ENCODE measurements at places on chromosomes 2 and 18.

- DNase-seq = no peak
These were observed 847 bp downstream of the SERPINE2 start for GRCh38 chr2:224038049-224038829.

GRCh38 chr2:177052471-177052870 is 160.1 kb upstream of the HNRNPA3 start:
- no peak for DNase-seq

GRCh38 chr2:69709290-69709689 is 32.6 kb upstream of the ANXA4 start:
- no peak for DNase-seq

DNA sequence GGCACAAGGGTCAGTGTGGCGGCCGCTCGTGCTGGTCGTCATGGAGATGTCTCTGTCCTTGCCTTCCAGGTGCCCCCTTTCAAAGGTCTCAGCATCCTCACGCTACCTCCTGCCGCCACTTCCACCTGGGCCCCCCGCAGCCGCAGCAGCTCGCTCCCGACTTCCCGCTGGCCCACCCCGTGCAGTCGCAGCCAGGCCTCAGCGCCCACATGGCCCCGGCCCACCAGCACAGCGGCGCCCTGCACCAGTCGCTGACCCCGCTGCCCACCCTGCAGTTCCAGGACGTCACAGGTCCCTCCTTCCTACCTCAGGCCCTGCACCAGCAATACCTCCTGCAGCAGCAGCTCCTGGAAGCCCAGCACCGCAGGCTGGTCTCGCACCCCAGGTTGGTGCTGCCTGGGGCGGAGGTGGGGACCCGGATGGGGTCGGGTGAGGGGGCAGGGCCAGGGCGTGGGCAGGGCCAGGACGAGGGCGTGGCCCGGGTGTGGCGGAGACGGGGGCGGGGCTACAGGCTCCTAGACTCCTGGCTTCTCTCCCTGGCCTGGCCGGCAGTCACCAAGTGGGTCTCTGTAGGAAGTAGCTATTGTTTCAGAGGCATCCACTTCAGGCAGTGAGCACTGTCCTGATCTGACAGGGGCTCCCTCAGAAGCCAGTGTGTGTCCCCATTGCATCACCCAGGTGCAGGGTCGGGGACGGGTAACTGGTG is 223.7 kb downstream of the LOXHD1 start:
- DNase-seq = no peak

GRCh38 chr18:74316257-74317170 is 875 bp downstream of the C18orf63 start:
- DNase-seq = no peak

DNA sequence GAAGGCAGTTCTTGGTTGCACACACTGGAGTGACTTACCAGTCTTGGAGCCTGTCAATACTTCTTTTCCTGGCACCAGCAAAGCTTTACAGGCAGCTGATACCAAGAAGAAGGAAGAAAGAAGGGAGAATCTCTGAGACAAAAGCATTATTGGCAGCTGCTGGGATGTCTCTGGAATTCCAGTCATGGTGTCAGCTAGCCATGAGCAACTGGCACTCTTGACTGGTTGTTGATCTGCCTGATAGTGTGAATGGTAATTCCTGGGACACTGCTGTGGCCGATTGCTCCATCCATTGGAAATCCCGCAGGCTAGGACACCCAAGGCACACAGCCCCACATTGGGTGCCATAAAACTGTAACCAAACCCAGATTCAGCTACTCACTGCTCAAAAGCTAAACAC is 17.8 kb upstream of the SPAG16 start:
- DNase-seq = no peak

DNA sequence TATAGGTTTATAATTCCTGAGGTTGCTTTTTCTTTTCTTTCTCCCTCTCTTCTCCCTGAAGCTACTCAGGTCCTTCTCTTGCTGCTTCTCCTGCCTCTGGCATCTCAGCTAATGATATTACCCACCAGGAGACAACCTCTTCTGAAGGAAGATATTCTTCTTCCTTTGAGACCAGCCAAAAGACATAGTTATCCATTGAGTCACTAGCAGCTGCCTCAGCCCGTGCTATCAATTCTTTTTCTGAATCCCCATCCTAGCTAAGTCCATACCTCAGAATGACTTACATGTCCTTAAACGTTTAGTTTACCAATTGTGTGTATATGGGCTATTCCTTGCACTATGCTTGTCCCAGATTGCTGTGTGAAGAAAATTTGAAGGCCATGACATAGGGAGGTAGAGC is 25.0 kb upstream of the RNF103 start:
- DNase-seq = no peak

- no peak for DNase-seq
These were observed 8.8 kb upstream of the MARCHF7 start for GRCh38 chr2:159703491-159703890.

- DNase-seq = no peak
These were observed 249.2 kb downstream of the TXNL1 start for GRCh38 chr18:56389190-56389589.

- DNase-seq = no peak
These were observed 92.3 kb upstream of the CTDP1 start for GRCh38 chr18:79587226-79587741.

- DNase-seq = no peak
These were observed 242.0 kb upstream of the STON1 start for GRCh38 chr2:48287976-48288375.

- no peak for DNase-seq
These were observed 7.8 kb upstream of the CCDC141 start for GRCh38 chr2:179057737-179058136.

DNA sequence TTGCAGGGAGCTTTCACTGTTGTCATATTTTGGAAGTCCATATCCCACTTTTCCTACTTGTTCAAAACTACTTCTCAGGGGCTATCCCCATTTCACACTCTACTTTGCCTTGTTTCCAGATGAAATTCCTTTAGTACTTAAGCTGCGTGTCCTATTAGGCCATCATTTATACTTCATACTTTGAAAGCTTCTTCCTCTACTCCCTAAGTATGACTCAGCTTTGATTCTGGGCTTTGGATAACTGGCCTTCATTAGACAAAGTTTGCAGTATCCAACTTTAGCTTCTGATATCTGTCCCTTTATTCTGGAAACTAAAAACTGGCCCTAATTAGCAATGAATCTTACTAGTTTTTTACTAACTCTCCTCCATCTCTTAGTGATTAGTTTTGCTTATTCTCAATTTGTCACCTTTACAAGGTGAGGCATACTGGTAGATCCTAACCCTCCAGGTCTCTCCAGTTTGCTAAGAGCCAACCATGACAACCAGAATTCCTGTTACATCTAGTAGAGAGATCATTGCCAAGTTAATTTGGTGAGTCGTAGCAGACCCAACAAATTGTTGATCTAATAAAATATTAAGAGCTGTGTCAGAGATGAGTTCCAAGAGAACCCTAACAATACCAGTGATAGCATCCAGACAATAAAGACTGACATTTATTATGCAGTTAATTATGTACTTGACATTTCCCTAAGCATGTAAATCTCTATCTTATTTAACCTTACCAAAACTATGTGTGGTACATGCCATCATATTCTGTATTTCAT is 31.2 kb upstream of the ITGAV start:
- no peak for DNase-seq

- no peak for DNase-seq
These were observed 633.9 kb upstream of the LRRTM1 start for GRCh38 chr2:80938463-80938862.

DNA sequence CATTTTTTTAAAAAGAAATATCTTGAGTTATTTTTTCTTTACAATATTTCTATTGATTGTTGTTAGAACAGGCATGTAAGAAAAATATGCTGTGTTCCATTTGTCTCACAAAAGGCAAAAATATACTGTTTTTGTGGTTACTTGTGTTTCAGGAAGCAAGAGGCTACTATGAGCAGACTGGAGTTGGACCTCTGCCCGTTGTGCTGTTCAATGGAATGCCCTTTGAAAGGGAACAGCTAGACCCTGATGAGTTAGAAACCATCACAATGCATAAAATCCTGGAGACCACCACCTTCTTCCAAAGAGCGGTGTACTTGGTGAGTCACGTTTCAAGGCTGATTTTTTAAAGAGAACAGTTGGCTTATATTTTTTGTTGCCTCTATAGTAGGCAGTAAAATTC is 54.7 kb downstream of the UGGT1 start:
- DNase-seq = no peak

- no peak for DNase-seq
These were observed 99.6 kb upstream of the CSRNP3 start for GRCh38 chr2:165369898-165370296.

GRCh38 chr2:95539290-95539689 is 52.5 kb upstream of the TRIM43 start:
- no peak for DNase-seq

GRCh38 chr18:3422905-3423304 is 27.1 kb upstream of the TGIF1 start:
- DNase-seq = no peak

DNA sequence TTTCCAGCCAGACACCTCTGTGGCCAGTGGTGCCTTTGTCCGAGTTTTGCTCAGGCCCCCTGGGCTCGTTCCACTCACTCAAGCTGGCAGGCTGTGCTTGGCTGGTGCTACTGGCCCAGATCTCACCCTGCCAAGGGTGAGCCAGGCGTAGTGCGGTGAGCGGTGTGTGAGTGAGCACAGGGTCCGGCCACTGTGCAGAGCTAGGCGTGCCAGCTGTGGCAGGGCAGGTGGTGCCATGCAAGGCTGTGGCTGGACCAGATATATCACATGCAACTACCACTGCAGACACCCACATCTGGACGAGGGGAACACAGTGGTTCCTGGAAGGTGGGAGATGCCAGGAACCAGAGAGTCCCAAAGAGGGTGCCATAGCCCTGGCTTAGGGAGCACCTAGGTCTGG is 70.1 kb downstream of the SRBD1 start:
- no peak for DNase-seq

- DNase-seq = no peak
These were observed 174.6 kb upstream of the TPO start for GRCh38 chr2:1238598-1239138.

GRCh38 chr2:237876951-237877491 is 17.6 kb downstream of the RAMP1 start:
- DNase-seq = no peak

- DNase-seq = no peak
These were observed 38.7 kb upstream of the ATL2 start for GRCh38 chr2:38415728-38416291.

- DNase-seq = no peak
These were observed 214.6 kb upstream of the LRRTM1 start for GRCh38 chr2:80519121-80519643.

- DNase-seq = no peak
These were observed 5.9 kb downstream of the PPP3R1 start for GRCh38 chr2:68246396-68246795.

DNA sequence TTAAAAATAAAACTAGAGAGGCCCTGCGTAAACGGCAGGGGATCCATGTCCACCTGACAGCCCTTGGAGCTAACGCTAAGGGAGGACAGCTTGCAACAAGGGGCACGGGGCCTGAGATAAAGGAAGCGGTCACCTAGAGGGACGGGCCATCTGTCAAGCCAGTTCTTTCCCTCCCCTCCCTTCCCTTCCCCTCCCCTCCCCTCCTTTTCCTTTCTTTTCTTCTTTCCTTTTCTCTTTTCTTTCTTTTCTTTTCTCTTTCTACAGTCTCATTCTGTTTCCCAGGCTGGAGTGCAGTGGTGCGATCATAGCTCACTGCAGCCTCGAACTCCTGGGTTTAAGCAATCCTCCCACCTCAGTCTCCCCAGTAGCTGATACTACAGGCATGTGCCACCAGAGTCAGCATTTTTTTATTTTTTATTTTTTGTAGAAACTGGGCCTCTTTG is 34.5 kb upstream of the CTAGE1 start:
- no peak for DNase-seq

- DNase-seq = no peak
These were observed 37.0 kb downstream of the KLHL14 start for GRCh38 chr18:32735781-32736180.

DNA sequence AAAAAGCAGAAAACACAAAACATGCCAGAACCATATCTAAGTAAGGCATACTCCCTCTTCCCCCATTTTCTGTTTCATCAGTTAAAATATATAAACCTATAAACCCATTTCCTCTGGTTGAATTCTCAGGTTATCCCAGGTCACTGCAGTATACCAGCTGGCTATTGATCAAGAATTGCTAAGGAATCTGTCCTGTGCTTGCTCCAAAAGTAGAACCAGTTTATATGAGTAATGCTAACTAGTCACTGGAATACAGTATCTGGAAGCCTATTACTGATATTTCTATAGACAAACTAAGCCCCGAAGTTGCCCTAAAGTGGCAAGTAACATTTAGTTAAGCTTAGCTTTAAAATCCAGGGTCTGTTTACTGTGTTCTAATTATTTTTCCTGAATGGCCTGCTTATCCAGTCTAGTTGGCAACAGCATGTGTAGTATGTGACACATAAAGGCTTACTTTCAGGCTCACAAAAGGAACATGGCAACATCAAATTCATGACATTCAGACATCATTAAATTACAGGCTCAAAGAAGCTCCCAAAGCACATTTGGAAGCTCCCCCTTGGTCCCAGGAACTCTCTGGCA is 102.9 kb upstream of the ARL5A start:
- DNase-seq = no peak

DNA sequence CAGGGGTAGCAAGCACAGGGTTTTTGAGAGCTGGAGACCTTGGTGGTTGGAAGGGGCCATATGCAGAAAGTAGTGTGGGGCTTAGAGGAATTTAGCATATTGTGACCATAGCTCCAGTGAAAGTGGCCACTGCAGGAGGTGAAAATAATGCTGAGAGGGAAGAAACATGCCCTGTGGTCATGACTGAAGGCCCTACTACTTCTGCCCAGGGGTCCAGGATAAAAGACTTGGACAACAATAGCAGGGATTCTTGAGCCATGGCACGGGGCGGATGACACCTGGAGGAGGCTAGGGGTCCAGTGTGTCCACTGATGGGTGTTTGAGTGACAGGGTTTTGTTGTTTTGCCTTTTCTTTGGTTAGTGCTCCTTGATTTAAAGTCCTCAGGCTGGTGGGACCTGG is 694.6 kb downstream of the CPS1 start:
- no peak for DNase-seq

DNA sequence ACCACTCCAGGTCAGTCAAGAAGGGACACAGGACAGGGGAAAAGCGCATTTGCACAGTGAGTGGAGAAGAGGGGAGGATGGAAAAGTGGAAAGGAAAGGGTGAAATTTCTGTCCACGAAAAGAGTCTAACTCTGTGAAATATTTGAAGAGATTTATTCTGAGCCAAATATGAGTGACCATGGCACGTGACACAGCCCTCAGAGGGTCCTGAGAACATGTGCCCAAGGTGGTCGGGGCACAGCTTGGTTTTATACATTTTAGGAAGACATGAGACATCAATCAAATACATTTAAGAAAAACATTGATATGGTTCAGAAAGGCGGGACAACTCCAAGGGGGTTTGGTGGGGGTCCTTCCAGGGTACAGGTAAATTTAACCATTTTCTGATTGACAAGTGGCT is 111.1 kb downstream of the MYT1L start:
- no peak for DNase-seq

DNA sequence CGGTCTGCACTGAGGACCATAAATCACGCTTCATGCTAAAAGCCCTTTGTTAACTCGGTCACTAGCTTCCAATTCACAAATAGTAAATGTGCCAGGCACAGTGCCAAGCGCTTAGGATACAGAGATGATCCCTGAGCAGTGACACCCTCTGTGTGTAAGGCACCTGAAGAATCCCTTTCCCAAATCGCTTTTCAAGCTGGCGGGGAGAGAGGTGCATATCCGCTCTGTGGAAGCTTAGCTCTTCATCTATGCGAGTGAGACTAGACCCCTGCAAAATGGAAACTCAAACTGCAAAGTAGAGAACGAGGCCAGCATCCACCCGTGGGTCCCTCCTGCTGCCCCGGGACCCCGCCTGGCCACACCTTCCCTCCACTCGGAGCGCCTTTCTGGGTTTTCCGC is 2.4 kb downstream of the PIEZO2 start:
- no peak for DNase-seq

GRCh38 chr2:159213296-159213695 is 73.2 kb downstream of the WDSUB1 start:
- no peak for DNase-seq

Measured in activated effector memory CD4-positive, alpha-beta T cell treated with Interleukin-2 at 50 U/mL for 16 hours (primary cell).